ENCODE measurements at places on chromosomes 11 and 22.

GRCh38 chr11:78560153-78560552 lies 14.5 kb downstream of the NARS2 start:
- peak; percentile 27 for ATAC-seq

GRCh38 chr11:92554688-92555087 lies 330.1 kb downstream of the FAT3 start:
- ATAC-seq, result no peak

DNA sequence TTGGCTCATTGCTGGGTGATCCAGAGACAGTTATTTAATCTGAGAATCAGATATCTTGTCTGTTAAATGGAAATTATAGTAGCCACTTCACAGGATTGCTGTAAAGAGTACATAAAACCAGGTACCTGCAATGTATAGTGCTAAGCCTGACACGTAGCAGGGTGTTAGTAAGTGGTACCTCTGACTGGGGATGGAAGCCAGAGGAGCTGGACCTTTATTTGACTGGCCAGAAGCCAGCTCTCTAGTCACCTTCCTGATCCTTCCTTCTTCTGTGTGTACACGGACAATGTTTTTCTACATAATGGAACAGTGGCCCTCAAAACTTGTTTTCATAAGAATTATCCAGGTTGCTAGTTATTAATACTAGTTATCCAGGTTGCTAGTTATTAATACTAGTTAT lies 25.5 kb upstream of the EHF start:
- no peak for ATAC-seq

GRCh38 chr11:73244589-73245240 lies 26.6 kb downstream of the P2RY2 start:
- no peak for ATAC-seq

DNA sequence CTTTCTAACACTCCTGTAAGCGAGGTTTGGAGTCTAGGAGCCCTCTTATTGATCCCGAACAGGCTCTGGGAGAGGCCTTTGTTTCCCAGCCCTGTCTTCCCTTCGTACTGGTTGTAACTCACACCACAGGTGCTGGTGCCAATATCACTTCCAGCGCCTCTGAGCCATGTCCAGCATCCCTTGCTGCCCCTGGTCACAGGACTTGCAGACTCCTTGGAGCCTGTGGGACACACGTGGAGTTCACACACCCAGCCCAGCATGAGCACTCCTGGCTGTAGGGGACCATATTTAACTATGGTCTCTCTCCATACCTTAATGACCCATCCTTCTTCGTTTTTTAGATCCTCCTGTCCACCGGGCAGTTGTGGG lies 2.2 kb downstream of the ZBTB16 start:
- no peak for ATAC-seq

- ATAC-seq, result no peak
Observed at GRCh38 chr11:27678242-27678641, 22.0 kb downstream of the BDNF start.

DNA sequence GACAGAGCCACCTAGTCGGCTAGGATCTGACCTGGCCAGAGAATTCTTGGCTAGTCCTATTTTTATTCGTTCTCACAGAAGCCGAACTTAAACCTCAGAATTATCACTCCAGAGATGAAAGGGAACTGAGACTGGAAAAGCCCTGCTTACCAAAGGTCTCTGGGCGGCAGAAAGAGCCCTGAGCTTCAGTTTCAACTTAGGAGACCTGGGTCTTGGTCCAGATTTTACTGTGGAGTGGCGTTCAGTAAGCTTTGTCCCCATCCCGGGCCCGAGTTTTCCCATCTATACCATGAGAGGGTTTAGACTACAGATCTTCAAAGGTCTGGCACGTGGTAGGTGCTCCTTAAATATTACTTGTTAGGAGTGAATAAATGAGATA lies 516 bp downstream of the NEU3 start:
- ATAC-seq, result no peak

GRCh38 chr11:57180081-57180561 lies 1.6 kb upstream of the LRRC55 start:
- ATAC-seq, result no peak

DNA sequence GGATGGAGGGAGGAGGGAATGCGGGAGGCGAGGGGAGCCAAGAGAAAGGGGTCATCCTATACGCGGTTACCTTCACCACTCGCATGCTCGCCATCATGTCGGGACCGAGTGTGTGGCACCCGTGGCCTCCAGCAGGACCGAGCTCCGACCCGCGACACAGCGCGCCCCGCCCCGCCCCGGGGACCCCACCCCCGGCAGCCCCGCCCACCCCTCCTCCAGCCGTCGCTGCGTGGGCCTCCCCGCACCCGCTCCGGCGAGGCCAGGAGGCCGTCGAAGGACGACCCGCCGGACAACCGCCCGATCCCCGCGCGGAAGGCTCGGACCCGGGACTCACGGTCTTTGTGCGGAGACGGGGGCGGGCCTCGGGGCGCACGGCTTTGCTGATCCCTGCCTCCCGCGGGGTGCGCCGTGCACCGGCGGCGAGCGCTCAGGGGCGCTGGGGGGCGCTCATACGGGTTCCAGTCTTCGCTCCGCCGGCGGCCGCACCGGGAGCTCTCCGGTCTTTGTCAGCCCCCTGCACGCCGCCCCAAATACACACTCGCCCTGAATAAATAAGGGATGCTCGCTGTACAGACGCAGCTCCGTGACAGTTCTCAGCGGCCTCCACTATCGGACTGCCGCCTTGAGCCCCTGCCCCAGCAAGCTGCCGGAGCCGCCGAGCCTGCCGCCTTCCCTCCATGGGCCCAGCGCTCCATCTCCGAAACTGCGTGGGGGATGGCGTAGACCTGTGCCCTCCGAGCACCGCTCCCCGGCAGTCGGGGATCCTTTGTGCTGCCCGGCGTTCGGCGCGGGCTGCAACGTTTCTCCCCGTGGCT lies at the start of gene UBE2L6:
TSS of gene UBE2L6 (minus strand) at position 158 of the 815 bp plus-strand sequence. CDS start at position 97, 61 bp downstream.
- peak; percentile 78 for ATAC-seq

- no peak for ATAC-seq
Observed at GRCh38 chr11:65321828-65322485, 7.3 kb downstream of the CDC42EP2 start.

DNA sequence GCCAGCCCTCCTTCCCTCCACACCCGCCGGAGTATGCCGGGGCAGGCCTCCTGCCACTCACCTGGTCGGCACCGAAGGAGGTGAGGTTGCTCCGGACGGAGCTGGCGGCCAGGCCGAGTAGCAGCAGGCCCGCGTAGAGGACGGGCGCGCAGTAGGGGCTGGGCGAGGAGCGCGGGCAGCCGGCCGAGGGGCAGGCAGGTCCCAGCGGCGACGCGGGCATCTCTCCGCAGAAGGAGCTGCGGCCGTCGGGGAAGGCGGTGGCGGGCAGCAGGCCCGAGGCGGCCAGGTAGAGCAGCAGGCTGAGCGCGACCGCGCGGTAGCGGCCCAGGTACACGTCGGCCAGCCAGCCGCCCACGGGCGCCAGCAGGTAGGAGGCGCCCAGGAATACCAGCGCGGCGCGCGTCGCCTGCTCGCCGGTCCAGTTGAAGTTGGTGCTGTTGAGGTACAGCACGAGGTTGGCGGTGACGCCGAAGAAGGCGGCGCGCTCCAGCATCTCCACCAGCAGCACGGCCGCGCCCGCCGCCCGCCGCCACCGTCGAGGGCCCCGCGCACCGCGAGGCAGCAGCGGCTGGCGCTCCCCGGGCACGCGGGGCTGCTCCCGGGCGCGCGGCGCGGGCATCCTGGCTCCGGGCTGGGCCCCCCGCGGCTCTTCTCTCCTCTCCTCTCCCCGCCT lies 907 bp downstream of the SLC15A3 start:
- ATAC-seq, result peak; percentile 39

GRCh38 chr11:108199446-108200321 lies 22.8 kb downstream of the NPAT start:
- peak; percentile 88 for ATAC-seq

- ATAC-seq, result no peak
Observed at GRCh38 chr11:132920451-132921096, 611.7 kb downstream of the OPCML start.

DNA sequence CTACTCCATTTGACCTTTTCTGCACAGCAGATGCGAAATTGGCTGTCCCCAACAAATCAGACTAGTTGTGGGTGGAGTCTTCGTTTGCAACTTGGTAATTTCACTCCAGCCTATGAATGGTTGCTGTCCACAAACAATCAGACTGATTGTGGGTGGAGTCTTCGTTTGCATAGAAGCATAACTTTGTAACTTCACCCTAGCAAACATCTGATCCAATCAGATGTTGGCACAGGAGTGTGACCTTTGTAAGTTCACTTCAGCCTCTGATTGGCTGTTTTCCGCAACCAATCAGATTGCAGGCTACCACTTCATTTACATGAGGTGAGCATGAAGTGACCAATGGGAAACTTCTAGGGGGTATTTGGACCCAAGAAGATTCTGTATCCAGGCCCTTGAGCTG lies 16.3 kb upstream of the CABP2 start:
- ATAC-seq, result no peak

DNA sequence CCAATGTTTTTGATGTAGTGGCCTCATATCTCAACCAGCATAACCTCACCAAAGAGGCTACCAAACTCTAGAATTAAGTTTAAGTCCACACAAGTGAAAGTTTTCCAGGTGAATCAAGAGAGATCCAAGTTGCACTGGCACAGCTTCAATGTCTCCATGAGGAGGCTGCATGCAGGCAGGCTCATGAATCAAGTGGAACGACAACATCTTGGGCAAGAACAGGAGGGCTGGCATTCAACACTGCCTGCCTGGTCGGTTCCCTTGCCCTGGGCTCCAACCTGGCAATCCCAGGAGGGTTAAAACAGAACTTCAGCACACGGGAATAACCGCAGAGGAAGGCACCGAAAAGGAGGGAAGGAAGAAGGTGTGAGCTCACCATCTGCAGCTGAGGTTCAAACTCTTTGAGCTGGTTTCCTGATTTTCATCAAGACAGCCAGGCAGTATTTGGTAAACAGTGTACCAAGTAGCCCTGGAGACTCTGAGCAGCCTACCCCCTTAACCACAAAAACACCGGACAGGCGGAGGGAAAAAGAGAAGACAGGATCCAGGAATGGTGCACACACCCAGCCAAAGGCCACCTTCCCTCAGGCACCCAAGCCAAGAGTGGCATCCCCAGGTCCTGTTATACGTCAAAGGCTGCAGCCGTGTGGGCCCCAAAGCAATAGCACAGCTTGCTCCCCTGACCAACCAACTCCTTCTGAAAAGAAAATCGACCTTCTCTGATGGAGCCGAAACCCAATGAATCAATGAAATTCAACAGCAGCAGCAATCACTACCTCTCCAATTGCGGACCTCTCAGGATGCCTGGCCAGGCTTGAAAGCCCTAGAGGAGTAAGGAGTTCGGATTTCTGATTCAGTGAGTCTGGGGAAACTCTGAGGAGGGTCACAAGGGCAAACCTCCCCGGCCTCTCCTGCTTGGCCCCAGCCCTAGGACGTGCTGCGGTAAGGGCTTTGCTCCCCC lies 1.3 kb downstream of the PACSIN2 start:
- ATAC-seq, result peak; percentile 7

DNA sequence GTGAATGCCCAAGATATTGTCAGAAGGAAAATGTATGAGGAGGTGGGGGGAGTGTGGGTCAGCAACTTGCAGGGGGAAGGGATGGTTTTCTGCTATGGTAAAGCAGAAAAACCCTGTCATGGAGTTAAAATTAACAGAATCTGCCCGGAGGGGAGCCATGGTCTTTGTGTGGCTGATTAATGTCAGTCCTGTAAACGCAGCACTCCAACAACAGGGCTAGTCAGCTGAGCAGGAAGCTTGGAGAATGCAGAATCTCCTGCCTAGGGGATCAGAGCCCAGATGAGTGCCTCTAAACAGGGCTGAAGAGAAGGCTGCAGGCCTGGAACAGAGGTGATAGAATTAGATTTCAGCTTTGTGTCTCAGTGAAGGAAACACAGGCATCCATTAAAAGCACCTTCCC lies 140.9 kb upstream of the MTNR1B start:
- ATAC-seq, result no peak

DNA sequence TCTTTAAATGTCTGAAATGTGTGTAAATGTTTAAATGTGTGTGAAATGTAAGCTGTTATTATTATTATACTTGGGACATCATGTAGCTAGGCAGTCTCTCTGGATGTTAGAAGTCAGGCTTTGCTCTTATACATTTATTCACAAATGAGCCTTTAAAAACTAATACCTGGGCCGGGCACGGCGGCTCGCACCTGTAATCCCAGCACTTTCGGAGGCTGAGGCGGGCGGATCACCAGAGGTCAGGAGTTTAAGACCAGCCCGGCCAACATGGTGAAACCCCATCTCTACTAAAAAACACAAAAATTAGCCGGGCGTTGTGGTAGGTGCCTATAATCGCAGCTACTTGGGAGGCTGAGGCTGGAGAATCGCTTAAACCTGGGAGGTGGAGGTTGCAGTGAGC lies 21.7 kb upstream of the CTTN start:
- ATAC-seq, result no peak

DNA sequence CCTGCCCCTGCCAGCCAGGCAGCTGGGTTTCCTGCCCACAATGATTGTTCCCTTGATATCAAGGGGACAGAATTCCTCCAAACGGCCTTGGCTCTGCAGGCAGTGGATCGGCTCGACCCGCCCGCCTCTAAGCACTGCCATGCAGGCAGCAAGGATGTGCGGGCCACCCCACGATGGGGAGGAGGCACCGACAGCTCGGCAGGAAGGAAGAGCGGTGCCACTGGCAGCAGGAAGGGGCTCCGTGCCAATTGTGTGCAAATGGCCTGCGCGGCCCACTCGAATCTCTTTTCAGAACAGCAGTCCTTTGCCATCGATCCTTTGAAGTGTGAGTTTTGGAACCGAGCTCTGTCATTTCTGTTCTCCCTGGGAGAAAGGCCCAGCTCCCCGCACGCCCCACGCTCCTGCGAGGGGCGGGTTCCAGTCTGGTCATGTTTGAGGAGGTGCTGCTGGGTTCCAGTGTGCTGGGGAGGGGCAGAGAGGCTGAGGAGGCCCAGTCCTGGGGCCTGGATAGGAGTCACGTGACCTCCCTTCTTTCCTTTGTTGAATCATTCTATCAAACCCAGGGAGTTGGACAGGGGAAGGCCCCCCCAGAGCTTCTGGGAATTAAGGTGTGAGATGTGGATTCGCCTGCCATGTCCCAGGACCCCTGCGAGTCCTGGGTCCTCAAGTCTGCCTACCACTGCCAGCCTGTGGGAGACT lies 406.0 kb downstream of the CTTN start:
- no peak for ATAC-seq

GRCh38 chr11:71342951-71343827 lies 90.8 kb upstream of the SHANK2 start:
- ATAC-seq, result no peak

GRCh38 chr11:122882189-122882856 lies at the start of gene JHY:
Gene JHY, plus strand, starts transcription at chr11:122882759. Its CDS starts 3,091 bp downstream, at chr11:122885850.
- no peak for ATAC-seq

- no peak for ATAC-seq
Observed at GRCh38 chr11:124942466-124943253, 6.8 kb upstream of the HEPACAM start.

- ATAC-seq, result no peak
Observed at GRCh38 chr11:77059806-77060205, 7.0 kb upstream of the CAPN5 start.

- ATAC-seq, result peak; percentile 74
Observed at GRCh38 chr11:73295241-73295995, 12.7 kb upstream of the ARHGEF17 start.

GRCh38 chr22:47187176-47187957 lies 424.9 kb downstream of the TBC1D22A start:
- ATAC-seq, result no peak

DNA sequence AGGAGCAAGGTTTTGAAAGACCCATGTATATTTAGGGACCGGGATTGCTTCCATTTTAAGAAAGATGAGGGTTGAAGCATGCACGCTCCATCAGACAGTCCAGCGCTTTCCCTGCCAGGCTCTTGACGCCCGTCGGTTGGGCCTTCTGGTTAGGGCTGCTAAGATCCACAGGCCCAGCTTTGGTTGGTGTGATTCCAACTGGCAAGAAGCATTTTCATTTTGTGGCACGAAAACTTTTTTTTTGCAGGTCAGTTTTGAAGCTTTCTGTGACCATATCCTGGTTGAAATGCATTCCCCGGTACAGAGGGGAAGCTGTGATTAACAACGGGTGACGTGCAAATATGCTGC lies 34.3 kb upstream of the MPPED1 start:
- ATAC-seq, result no peak
